ENCODE measurements at places on chromosomes 16 and 17.

- DNase-seq: no peak
These were observed at the start of gene ACSM5 for GRCh38 chr16:20409398-20410120. Gene ACSM5 (plus strand): TSS chr16:20409534. CDS start chr16:20411485, 1,951 bp downstream.

DNA sequence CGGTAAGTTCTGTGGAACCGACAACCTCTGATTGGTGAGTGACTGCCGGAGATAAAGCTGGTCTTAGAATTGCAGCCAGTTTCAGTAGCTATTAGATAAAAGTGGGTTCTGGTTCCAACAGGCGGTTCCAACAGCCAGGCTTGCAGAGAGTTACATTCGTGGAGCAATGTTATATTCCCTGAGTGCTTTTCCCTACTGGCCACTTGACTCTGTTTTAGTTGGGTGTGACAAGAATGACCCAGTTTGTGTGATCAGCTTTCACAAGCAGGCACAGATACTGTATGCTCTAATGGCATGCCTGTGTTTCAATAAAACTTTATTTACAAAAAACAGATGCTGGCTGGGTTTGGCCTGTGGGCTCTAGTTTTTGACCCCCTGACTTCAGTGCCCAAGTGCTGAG lies 196.6 kb downstream of the SNX29 start:
- no peak for DNase-seq

DNA sequence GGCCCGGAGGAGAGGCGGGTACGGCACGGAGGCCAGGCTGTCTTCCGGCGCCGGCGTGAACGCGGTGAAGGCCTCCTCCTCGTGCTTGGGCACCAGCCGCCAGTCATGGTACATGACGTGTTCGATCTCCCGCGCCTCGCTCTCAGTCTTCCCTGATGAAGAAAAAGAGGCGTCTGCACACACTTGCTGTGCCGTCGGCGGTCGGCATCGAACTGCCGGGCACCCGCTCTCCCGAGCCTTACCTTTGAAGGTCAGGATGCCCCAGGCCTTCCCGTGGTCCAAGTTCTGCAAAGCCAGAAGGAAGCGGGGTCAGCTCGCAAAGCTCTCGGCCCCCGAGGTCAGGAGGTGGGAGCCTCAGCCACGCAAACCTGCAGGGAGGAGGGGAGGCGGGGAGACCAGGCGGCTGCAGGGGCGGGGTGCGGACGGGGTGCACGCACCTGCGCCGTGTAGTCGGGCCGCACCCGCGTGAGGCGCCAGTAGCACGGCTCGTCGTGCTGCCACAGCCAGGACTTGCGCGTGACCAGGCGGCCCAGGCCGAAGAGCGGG lies at the start of gene EME2:
TSS of gene EME2 (plus strand) at position 449 of the 546 bp plus-strand sequence. CDS start 418 bp downstream, outside the sequence.
- DNase-seq: no peak

DNA sequence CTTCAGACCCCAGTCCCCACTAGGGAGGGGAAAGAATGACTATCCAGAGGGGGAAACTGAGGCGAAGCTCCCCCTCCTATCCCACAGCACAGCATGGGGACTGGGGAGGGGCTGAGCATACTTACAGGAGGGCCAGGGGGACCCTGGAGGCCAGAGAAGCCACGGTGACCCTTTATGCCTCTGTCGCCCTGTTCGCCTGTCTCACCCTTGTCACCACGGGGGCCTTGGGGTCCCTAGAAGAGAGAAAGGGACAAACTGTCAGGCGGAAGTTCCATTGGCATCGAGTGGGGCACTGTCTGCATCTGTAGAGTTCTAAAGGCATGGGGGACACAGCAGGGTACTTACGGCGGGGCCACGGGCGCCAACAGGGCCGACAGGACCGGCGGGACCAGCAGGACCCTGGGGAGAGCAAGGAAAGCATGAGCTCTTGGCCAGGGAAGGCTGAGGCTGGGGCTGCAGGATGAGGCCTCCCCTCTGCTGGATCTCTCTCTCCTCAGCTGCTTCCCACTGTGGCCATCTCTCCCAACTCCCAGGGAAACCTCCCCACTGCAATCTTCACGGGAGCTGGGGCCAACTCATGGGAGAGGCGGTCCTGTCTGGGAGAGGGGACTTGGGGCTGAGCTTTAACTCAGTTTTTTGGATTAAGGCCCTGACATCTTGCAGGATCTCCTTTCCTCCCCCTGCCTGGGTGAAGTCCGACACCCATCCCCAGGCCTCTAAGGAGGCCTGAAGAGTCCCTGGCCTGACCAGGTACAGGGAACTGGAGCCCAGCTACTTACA lies 13.5 kb downstream of the COL1A1 start:
- peak; percentile 68 for DNase-seq

DNA sequence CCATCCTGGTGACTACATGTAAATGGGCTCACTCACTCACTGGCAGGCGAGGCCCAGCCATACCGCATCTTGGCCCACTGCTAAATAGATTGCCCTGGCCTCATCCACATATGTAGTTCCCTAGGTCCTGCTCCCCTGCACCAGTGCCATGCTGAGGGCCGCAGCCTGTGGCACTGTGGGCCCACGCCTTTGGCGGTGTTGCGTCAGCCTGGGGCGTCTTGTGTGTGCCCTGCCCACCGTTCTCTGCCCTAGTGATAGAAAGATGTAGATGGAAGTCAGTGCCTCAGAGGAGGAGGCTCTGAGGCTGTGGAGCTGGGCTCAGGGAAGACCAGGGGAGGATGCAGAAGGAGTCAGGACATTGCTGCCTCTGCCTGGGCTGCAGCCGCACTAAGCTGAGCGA lies 18.9 kb downstream of the C17orf75 start:
- no peak for DNase-seq

GRCh38 chr17:82386255-82386831 lies 14.8 kb downstream of the UTS2R start:
- DNase-seq: peak; percentile 62

DNA sequence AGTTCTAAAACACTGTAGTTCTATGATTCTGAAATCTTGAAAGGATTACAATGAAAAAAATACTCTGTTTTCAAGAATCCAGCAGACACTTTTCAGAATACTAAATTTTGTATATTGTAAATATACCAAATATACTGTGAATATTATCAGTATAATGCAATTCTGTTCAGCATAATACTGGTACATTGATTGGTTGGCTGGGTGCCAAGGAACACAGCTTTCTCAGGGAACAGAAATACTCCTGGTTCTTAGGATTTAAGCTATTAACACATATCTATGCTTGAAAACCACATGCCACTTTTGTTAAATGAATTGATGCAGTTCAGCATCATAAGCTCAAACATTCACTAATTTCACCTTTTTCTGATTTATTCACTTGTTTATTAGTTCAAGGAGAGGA lies 2.5 kb upstream of the GINS3 start:
- DNase-seq: no peak

GRCh38 chr17:43477832-43478634 lies 5.7 kb upstream of the DHX8 start:
- no peak for DNase-seq

DNA sequence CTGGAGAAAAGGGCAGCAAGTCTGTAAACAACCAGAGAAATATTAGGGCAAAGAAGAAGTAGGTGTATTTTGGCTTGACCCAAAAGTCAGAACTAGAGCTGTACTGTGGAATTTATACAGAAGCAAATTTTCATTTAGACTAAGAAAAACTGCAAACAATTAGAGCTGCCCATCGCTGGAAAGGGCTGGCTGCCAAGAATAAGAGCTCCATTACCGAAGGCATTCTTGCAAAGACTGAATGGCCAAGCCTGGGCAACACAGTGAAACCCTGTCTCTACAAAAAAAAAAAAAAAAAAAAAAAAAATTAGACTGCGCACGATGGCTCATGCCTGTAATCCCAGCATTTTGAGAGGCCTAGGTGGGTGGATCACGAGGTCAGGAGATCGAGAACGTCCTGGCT lies 53.9 kb upstream of the TMC5 start:
- DNase-seq: no peak

GRCh38 chr16:3383045-3383448 lies 17.8 kb downstream of the ZSCAN32 start:
- no peak for DNase-seq

DNA sequence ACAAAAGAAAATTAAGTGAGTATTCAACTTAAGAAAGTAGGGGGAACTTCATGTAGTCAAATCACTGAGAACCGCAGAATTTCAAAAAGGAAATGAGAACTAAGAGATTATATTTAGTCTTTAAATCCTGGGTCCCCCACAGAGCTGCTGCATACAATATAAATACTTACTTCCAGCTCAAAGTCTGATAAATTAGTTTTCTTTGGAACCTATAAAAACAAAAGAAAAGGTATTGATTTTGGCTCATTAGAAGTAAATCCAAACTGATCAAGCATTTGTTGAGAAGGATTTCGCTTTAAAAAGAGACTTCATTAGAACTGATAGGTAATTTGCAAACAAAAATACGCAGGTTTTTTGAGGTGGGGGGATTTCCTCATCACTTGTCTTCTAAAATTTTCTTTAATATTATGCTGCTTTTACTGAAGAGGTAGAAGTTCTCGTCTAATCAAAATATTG lies 21.9 kb downstream of the PARN start:
- DNase-seq: no peak

DNA sequence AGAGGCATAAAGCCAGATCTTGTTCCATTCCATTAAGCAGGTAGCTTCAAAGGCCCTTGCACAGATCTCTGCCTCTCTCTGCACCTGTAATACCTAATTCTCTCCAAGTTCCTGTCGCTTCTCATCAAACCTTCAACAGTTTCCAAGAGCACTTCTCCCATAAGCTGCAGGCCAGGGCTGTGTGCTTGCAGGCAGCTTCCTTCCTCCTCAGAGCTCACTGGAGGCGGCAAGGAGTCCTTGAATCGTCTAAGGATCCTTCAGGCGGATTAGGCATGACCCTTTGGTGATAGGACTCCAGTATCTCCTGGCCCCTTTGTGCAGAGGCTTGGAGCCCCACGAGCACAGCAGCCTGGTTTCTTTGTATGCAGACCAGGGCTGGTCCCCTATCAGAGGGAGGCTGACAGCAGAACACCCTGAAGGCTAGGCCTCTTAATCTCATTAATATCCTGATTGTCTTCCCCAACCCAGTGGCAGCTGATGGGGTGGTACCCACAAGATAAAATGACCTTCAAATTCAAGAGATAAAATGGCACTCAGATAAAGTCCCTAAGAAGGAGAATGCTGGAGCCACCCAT lies 19.8 kb downstream of the HNF1B start:
- no peak for DNase-seq

- no peak for DNase-seq
These were observed 53.9 kb upstream of the NETO2 start for GRCh38 chr16:47197536-47198179.

DNA sequence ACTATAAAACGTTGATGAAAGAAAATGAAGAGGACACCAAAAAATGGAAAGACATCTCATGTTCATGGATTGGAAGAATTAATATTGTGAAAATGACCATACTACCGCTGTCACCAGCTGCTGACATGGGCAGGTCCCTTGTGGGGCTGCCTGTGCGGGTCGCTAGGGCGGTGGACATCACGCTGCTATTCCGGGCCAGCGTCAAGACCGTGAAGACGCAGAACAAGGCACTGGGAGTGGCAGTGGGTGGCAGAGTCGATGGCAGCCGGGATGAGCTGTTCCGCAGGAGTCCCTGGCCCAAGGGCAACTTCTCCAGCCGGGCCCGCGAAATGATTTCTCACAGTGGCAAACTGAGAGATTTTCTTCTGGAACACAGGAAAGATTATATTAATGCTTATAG lies 48.2 kb upstream of the NSRP1 start:
- no peak for DNase-seq

DNA sequence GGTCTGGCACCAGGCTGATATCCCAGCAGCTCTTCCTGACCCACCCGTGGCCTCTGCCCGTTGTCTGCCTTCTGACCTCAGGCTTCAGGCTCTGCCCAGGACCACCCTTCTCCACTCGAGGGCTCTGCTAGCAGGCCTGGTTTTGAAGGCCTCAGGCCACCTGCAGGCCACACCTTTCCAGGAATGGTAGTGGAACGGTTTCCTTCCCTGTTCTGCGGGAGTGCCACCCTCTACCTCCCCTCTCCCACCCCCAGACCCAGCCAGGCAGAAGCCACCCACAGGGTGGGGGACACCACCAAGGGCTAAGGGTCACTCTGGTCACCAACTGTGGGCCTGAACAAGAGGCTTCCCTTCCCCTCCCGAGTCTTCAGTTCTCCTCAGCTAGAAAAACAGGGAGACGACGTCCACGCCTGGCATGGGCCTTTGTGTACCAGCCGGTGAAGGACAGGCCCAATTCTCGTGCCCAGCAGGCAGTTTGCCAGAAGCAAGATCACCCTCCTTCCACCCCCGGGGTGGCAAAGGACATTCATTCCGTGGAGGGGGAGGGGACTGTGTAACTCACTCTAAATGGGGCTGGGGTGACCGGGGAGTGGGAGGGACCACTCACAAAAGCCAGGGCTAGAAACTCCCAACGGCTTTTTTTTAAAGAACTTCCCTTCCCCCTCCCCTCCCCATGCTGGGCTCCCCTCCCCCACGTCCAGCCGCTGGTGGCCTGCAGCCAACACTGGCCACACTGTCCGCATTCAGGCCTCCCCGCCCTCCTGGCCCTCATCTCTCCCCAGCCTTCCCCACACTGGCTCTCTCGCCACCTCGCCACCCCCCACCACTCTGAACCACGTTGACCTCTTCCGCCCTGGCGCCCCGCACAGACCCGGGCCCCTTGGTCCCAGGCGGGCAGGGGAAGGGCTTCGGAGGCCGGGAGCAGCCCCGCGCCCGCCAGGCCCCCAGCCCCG lies 7.7 kb downstream of the CBX4 start:
- no peak for DNase-seq

- DNase-seq: no peak
These were observed 47.0 kb downstream of the TMC6 start for GRCh38 chr17:78081551-78081950.

DNA sequence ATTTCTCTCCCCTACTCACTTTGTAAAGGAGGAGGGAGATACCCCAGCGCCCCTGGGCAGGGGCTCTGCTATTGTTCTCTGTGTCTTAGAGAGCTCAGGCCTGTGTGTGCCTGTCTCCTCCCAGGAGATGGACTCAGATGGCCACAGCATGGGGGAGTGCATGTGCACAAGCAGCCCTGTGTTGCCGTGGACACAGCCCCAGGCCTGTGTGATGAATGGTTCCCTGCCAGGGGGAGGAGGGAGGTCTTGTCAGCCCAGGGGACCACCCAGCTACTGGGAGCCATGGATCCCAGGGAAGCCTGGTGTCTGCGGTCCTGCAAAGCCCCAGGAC lies 26.3 kb downstream of the GINS2 start:
- DNase-seq: no peak

DNA sequence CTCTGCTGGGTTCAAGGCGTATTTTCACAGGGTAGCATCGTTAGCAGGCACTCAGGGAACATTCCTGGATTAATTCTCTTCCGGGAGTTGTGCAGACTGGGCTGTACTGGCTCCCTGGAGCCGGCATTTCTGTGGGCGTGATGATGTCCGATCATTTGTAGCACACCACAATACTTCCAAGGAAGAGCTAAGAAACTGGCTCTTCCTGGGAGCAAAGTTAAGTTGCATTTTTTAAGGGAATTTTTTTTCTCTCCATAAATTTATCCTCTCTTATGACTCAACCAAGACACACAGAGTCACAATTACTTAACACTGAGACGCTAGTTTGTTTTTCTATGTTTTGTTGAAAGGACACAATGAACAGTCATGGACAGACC lies 211.6 kb upstream of the FOXF1 start:
- DNase-seq: peak; percentile 92
